ENCODE measurements at places on chromosomes 7 and 10.

GRCh38 chr7:115678086-115678982 is 352.2 kb downstream of the TFEC start:
- no peak for DNase-seq

DNA sequence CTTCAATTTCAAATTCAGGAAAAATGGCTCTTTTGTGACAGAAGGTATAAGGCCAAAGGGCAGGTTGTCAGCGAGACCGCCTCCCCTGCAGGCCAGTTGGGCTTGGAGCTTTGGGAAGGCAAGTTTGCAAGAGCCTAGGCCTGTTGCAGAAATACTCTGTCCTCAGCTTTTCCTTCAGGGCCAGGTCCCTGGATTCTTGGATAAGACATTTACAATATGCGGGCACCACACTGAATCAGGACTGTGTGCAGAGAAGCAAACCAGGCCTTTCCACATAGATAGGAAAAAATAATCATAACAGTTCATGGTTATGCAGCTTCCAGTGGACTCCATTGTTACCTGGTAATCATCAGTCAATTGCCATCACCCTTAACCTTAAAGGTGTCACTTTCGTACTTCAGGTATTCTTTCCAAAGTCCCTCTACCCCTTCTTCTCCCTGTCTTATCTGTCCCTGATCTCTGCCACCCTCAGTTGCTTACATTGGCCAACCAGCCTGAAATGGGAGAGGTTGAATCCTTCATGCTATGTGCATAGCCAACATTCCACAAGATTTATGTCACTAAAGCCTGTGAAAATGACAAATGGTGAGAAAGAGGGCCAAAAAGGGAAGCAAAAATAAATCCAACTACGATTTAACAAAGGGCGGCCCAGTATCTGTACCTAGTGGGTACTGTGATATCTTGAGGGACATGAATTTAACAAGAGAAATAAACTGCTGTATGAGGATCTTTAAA is 304.5 kb upstream of the NFE2L3 start:
- DNase-seq = no peak

DNA sequence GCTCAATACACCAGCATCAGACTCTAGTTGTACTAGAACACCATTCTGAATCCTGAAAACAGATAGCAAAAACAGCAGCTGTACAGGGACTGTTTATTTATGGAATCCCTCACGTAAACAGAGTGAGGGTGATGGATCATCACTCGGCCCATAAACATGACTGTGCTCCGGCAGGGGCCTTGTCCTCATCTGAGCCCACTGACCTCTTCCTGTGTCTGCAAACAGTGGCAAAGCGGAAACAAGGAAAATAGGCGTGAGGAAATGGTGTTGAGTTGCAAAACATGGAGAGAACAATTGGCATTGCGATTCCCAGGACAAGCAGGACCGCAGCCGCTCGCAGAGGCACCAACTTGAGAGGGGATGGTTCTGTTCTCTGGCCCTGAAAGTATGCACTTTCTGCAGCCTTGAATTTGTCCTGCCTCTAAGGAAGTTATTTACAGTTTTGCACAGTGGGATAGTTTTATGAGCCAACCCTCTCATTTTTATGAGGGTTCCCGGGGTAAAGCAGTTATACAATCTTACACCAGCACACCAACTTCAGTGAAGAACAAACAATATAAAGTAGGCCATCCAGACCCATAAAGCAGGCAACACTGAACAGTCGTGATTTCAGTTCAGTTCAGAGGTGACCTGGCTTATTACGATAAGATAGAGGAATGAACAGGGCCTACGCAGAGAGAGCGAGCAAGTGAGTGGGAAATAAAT is 248.0 kb upstream of the FZD8 start:
- DNase-seq = no peak

- no peak for DNase-seq
Observed at GRCh38 chr7:147556317-147556716, 1034.2 kb upstream of the C7orf33 start.

GRCh38 chr7:146542101-146542500 is 425.5 kb downstream of the CNTNAP2 start:
- no peak for DNase-seq

GRCh38 chr7:132575419-132575981 is 770 bp downstream of the PLXNA4 start:
- DNase-seq = no peak

- DNase-seq = peak; percentile 13
Observed at GRCh38 chr7:148623586-148624282, 33.2 kb downstream of the C7orf33 start.

DNA sequence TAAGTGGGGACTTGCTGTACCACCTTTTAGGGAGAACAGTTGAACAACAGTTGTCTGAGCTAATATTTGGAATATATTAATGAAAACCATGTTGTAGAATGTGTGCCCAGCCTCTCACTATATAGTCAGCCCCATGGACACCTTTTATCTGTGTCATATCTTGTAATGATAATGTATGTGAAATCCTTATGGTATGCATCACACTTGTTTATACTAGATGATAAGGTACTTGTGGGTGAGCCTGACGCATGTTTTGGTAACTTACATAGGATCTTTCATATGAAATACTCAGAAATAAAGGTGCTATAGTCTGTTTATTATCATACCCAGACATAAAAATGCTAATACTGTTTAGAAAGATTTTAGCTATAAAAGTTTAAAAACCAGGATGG is 32.8 kb downstream of the CAMK1D start:
- DNase-seq = no peak

GRCh38 chr7:64907641-64908326 is 4.7 kb downstream of the ZNF273 start:
- DNase-seq = peak; percentile 8

GRCh38 chr7:15954671-15955354 is 268.3 kb upstream of the MEOX2 start:
- DNase-seq = no peak

- no peak for DNase-seq
Observed at GRCh38 chr10:77031531-77032187, 605.9 kb downstream of the KCNMA1 start.

DNA sequence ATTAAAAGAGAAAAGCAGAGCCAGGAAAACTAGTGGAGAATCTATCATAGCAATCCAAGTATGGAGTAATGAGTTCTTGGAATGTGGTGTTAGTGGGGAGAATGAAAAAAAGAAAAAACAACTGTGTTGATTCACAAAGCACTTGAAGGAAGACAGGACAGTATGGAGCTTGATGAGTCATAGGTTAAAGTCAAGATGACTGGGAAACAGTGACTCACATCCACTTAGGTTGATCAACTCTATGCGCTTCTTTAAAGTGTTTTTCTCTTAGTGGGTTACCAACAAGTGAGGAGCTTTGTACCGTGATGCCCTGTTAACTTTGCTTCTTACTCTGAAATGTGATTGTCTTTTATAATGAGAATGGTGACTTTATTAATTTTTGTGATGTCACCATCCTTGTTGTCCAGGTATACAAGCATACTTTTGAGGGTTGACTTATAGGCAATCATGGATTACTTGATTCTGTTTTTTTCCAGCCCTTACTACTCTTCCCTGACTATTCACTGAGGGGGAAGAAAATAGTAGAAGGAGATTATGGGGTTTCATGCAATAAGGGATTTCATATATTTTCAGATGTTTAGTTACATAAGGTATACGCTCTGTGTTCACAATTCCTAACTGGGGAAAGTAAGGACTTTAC is 32.1 kb upstream of the MDFIC start:
- peak; percentile 99 for DNase-seq

DNA sequence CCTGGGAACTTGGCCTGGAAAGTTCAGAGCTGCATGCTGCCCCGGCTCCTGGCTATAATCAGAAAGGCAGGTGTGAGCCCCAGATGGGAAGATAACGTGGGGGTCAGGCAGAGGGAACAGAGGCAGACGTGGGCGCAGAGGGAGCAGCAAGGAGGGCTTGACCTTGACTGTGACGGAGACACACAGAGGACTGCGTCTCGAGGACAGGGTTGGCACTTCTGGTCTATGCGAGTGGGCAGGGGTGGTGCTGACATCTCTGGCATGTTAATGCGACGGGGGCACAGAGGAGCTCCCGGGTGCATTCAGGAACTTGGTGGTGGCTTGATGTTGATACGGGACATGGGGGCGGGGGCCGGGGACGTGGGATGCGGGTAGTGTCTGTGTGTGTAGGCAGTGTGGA is 232.1 kb upstream of the GRB10 start:
- DNase-seq = no peak

GRCh38 chr7:4725014-4725849 is 43.1 kb downstream of the FOXK1 start:
- no peak for DNase-seq

GRCh38 chr10:119737039-119737663 is 11.3 kb downstream of the INPP5F start:
- no peak for DNase-seq

- no peak for DNase-seq
Observed at GRCh38 chr10:44033008-44033407, 351.9 kb downstream of the CXCL12 start.

DNA sequence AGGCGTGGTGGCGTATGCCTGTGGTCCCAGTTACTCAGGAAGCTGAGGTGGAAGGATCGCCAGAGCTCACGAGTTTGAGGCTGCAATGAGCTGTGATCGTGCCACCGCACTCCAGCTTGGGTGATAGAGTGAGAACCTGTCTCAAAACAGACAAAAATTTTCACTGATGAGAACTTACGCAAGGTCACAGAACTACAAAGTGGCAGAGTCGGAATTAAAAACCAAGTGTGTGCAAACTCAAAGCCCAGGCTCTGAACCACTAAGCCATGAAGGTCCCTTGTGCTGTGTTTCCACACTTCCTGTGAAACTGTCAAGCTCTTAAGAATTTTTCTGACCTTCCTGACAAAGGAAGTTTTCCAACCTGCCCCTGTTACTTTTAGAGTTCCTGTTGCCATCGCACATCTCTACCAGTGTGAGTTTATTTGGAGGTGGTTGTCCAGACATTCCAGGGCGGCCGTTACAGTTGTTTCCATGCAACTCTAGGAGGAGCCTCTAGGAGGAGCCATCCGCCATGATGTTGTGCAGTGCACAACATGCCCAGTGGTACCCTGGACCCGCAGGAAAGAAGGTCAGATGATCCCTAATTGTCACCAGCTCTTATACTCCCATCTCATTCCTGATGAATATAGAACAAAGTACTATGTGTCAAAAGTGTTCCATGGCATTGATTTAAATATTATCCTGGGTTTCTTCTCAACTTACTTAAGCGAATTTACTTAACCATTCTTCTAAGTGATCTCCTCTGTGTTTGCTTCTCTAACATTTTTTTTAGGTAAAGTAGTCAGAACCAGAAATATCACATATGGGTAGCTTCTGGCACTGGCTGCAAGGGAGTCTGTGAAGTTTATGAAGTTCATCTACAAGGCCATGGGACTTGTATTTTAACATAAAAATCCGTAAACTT is 49.0 kb upstream of the LYZL1 start:
- no peak for DNase-seq

DNA sequence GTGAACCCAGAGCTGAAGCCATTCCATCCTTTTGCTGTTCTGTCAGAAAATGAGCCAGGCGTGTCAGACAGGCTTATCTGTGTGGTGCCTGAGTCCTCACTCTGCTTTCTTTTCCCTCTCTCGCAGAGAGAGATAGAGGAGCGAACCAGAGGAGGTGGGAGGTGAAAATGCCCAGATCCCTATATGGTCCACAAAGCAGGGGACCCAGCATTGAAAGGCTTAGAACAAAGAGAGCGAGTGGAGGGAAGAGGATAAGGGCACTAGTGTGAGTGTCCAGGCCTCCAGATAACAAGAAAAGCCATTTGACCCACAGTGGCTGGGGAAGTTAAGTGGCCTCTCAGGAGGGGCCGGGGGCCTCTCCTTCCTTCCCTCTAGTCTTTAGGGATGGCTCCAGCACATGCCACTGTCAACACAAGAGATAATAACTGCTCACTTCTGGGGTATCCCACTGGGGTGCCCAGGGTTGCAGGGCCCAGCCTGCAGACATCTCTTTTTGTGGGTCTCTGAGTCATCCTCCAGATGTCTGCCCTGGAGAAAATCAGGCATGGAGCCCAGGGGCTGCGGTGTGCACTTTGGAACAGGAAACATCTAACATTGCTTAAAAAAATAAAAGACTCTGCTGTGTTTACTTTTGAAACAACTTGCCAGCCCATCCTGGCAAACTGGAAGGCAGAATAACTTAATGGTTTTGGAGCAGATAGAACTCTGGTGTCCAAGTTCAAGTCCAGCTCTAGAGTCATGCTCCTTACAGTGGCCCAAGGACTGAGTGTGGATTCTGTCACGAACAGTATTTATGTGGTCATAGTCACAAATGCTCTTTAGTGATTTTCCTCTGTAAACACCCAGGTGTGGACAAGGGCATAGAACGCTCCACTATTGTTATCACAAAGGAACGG is 189.5 kb downstream of the CXCL12 start:
- DNase-seq = peak; percentile 67

- DNase-seq = no peak
Observed at GRCh38 chr7:47551668-47552440, 30.1 kb downstream of the TNS3 start.

DNA sequence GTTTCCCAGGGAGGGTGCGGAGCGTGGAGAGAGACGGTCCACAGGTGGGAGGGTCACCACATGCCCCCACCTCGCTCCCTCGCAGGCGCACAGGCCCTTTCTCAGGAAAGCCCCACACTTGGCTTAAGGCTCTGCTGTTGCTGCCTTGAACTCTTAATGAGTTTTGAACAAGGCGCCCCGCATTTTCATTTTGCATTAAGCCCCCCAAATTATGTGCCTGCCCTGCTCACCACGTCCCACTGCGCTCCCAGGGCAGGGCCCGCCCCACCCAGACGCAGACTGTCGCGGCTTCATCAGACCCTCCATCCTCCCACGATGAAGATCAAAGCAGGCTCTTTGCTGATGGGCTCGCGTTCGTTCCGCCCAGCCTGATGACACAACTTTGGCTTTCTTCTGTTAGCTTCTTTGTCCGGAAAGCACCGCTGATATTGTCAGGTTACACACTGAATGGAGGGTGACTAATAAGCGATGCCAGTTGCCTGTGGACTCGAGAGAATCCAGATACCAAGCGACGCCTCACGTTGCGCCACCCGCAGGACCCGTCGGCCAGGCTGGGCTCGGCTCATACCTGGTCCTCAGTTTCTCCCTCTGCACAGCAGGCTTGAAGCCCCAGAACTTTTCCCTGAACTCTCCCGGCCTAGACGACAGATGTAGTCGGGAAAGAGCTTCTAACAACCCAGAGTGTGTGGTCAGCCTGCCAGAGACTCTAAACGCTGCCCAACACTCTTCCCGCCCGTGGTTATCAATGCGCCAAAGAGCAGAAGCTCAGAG is 9.5 kb downstream of the CALML3 start:
- DNase-seq = no peak

GRCh38 chr7:157465891-157466866 is 129.4 kb downstream of the DNAJB6 start:
- no peak for DNase-seq

DNA sequence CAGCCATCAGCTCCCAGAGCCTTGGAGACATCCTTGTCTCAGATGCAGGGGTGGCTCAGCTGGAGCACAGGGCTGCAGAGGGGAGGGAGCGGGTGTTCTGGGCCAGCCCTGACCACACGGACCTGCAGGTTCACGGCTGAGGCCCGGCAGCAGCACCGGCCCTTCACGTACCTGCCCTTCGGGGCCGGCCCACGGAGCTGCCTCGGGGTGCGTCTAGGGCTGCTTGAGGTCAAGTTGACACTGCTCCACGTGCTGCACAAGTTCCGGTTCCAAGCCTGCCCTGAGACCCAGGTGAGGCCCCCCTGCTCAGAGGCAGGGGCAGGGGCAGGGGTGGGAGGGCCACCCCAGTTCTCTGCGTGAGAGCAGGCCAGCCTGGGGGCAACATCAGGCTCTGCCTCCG is 45.2 kb downstream of the PARP12 start:
- DNase-seq = no peak

GRCh38 chr10:132572545-132572937 is 35.0 kb downstream of the INPP5A start:
- DNase-seq = no peak
